ENCODE measurements at places on chromosomes 13 and 19. TPM values are rescaled to one million over a fixed set of nuclear protein-coding genes. Genes with fewer than 3 reads are reported as not detected.

Gene FIZ1
- 15.8 TPM for total RNA-seq

DNA sequence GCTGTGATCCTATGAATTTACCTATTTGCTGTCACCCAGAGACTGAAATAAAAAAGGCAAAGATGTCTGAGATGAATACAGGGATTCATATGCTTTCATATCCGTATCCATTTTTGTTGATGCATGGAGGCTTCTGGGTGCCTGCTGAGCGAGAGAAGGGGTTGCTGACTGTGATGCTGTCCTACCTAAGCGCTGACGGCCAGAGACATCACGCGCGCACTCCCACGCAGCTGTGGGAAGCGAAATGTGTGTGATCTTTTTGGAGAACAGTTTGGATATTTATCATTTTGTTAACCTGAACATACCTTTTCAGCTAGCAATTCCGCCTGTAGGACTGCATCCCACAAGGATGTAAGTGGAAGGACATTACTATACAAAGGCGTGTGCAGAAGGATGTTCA, 23.9 kb downstream of the TSHZ3 start:
- DNase-seq = no peak

DNA sequence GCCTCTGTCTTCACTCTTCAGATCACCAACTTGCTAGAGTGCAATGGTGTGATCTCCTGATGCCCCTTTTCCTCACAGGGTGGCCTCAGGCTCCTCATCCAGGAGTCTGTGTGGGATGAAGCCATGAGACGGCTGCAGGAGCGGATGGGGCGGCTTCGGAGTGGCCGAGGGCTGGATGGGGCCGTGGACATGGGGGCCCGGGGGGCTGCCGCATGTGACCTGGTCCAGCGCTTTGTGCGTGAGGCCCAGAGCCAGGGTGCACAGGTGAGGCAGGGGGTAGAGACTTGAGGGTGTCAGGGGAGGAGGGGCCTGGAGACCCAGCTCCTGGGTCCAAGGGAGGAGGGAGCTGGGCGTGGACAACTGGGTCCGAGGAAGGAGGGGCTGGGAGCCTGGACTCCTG, 9.5 kb downstream of the ALDH16A1 start:
- no peak for DNase-seq

DNA sequence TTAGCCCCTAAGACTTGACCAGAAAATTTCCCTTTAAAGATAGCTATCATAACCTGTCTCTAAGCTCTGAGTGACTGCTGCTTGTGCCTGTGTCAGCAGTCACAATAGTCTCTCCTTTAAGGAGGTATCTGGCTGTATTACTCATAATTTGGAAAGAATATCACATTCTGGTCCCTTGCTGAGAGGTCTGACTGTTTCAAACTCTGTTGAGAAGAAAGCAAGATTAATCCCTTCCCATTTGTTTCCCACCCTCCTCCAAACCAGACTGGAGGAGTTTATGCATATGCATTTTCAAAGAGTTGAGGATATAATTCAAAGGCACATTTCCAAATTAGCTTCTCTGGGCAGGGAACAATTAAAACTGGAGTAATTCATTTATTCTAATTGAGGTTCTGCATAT, 2.3 kb downstream of the HTR2A start:
- DNase-seq = no peak

- DNase-seq = no peak
These were observed 810 bp downstream of the ZNF627 start for GRCh38 chr19:11598103-11598483.

GRCh38 chr13:31896427-31896826, 135.1 kb upstream of the FRY start:
- DNase-seq = no peak

Gene ZNF135
- 0.20 TPM for total RNA-seq

Gene CEACAM7
- total RNA-seq = not detected

DNA sequence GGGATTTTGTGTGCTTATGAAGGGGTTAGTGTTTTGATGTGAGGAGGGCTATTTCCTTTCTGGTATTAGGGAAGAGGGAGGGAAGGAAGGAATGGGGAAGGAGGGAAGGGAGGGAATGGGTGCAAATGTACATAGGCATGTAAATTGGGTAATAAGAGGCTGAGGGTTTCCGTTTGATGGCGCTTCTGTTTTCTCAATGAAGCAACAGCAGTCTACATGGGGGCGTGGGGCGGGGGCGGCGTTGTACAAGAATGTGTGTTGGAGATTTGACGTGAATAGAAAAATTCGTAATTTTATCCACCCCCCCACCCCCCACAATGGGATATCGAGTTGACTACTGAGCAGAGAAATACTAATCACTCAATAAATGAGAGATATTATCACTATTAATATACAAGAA, 52.5 kb downstream of the PDS5B start:
- DNase-seq = no peak

GRCh38 chr13:109243311-109243951, 543.0 kb downstream of the IRS2 start:
- no peak for DNase-seq

Gene CYP4F3
- total RNA-seq = not detected

DNA sequence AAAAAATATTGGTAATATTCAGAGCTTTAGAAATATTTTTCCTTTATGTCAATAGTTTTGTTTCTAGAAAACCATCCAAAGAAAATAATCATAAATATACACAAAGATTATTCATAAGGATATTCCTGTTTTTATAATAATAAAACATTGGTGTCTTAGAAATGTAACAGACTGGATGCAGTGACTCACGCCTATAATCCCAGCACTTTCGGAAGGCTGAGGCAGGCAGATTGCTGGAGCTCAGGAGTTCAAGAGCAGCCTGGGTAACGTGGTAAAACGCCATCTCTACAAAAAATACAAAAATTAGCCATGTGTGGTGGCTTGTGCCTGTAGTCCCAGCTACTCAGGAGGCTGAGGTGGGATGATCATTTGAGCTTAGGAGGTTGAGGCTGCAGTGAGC, 106.8 kb downstream of the DHRS12 start:
- no peak for DNase-seq

DNA sequence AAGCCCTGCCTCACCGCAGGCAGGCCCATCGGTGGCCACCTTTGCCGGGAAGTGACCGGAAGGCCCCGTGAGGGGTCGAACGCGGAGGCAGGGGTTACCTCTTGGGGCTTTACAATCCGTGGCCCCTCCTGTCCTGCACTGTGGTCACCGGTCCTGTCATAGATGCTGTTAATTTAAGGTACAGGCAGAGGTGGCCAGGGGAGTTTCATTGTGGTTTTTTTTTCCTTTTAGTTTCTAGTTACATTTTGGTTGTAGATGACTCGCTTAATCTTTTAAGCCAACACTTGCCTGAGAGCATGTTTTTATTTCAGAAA, 13.1 kb downstream of the COMP start:
- DNase-seq = no peak
